ENCODE measurements at places on chromosomes 2 and 18. TPM values are rescaled to one million over a fixed set of nuclear protein-coding genes. Genes with fewer than 3 reads are reported as not detected.

- H3K27ac ChIP-seq = no peak overlapping the region
- DNase-seq = no peak
- H3K36me3 ChIP-seq = no peaks in the 10 kb centered on the region
- H3K4me1 ChIP-seq = no peaks in the 10 kb centered on the region
Measured at GRCh38 chr2:229081411-229081810, 189.7 kb downstream of the PID1 start.

GRCh38 chr2:140353541-140353940 lies 1573.4 kb upstream of the NXPH2 start:
- H3K4me3 ChIP-seq = no peak overlapping the region
- peaks cover 32% of the 10 kb centered on the region for H3K4me1 ChIP-seq
- DNase-seq = no peak
- H3K27me3 ChIP-seq = no peaks in the 10 kb centered on the region

DNA sequence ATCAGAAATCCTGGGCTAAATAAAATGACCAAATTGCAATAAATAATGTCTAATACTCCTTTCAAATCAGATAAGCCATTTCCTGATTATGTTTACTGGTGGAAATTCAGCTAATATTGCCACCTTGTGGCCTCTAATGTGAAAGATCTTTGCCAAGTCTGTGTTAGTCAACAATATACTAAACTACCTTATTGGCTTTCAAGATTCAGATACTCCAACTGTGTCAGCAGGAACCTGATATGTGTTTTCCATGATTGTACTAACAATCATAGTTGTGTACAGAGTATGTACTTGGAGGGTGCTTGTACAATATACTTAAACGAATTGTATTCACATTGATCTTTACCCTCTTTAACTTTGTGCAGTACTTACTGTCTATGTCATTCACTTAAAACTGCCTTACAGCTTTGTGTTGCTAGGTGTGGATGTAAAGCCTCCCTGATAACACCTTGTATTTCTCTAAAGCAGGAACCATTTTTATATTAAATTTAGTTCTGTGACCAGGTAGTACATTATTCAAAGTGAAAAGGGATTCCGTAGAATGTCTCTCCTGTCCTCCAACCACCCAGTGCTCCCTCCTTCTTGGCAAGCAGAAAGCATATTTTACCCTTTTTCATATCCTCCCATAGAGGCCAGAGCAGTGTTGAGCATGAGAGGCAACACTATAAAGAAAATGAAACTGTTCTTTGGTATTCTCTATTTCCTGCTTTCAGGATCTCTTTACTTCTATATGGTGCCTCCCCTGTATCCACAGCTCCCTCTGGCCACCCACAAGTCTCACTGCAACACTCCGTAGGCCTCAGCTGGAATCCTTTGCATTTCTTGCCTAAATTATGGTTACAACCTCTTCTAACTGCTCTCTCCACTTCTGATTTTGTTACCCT lies 75.2 kb upstream of the C2orf15 start:
- H3K4me3 ChIP-seq = no peak overlapping the region
- no peaks in the 10 kb centered on the region for H3K27me3 ChIP-seq
- no peaks in the 10 kb centered on the region for H3K4me1 ChIP-seq
- H3K36me3 ChIP-seq = no peaks in the 10 kb centered on the region
- no peak overlapping the region for H3K27ac ChIP-seq
- no peak for DNase-seq

DNA sequence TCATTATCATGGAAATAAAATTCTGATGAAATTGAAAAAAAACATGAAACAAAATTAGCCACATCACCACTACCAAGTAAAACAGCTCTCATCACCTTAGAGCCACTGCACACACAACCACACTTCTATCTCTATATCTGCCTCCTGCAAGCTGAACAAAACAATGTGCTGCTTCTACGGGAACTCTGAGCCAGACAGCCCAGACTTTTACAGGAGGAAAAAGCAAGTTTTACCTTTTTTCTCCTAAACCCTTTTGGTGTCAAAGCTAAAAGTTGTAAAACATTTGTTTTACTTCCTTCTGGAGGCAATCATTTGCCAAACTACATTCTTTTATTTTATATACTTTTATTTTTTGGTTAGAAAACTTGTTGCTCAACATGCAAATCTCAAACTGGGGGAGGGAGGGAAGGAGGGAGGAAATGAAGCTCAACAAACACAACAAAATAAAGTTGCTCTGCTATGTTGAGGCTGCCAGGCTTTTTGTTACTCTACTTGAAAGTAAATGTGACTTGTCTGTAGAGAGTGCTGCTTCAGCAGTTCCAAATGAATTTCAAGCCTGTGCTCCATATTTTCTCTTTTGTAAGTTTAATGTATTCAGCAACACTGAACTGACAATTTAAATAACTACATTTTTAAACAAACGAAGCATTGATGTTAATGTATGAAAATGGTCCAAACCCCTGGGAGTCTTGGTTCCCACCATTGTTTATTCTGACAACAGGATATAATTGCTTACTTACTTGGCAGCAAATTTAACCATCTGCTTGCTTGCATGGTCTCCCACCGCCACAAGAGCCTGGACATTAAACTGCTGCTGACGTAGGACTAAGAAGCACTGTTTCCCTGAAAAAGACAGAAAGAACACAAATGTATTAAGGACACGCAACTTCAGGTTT lies 24.5 kb downstream of the DARS1 start:
- peak overlapping the region; percentile 89 for H3K27ac ChIP-seq
- DNase-seq = no peak

GRCh38 chr18:74819433-74820059 lies 221.9 kb downstream of the ZNF407 start:
- peak; percentile 76 for DNase-seq
- H3K27ac ChIP-seq = no peak overlapping the region
- no peaks in the 10 kb centered on the region for H3K27me3 ChIP-seq
- H3K36me3 ChIP-seq = no peaks in the 10 kb centered on the region
- peaks cover 4% of the 10 kb centered on the region for H3K4me1 ChIP-seq

DNA sequence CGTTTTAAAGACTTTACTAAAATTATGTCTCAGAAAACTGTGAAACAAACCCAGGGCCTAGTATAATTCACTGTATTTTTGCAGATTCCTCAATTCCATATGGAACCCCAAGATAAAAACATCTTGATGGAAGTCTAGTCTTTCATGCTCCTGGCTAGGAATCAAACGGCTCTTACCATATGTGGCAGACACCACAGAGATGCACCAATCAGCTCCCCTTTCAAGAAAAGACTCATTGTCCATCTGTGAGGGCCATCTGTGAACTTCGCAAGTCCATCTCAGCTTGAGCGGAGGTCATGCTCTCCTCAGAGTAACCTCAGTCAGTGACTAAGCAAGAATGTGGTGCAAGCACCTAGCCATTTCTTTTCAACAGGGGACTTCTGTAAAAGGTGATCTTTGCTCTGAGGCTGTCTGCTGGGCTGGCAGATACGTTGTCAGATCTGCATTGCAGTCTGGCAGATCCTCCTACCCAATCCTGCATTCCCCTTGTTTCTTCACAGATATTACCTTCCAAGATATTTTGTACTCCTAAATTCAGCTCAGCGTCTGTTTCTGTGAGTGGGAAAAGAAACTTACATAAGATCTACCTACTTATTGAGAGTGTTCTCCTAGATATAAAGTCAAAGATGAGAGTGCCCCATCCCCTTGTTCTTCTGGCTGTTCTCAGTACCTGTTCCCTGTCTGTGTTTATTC lies 419.3 kb downstream of the SPAG16 start:
- DNase-seq = no peak
- H3K27me3 ChIP-seq = no peaks in the 10 kb centered on the region
- no peaks in the 10 kb centered on the region for H3K4me1 ChIP-seq
- H3K4me3 ChIP-seq = no peak overlapping the region
- no peak overlapping the region for H3K27ac ChIP-seq

CREG2 gene
- 1.7 TPM for total RNA-seq

C2orf49 gene
- 17.2 TPM for total RNA-seq

DLX1 gene
- total RNA-seq = not detected

All from WTC11 (cell line).